ENCODE measurements at places on chromosomes 2 and 18. TPM values are rescaled to one million over a fixed set of nuclear protein-coding genes. Genes with fewer than 3 reads are reported as not detected.

Gene EPAS1
- 46.4 TPM for polyA plus RNA-seq

Gene MYO5B
- 1.9 TPM for polyA plus RNA-seq

Gene PSTPIP2
- polyA plus RNA-seq = 2.1 TPM

Gene RAB27B
- 1.9 TPM for polyA plus RNA-seq

Gene LIMS4
- polyA plus RNA-seq = 5.2 TPM

Gene ZNF397
- 19.5 TPM for polyA plus RNA-seq

Gene ERFE
- 23.6 TPM for polyA plus RNA-seq

Gene COLEC12
- 49.8 TPM for polyA plus RNA-seq

Gene EFR3B
- polyA plus RNA-seq = 4.5 TPM

Gene SCYGR4
- polyA plus RNA-seq = not detected

Gene CRIM1
- polyA plus RNA-seq = 21.9 TPM
